ENCODE measurements at places on chromosomes 13 and 19. TPM values are rescaled to one million over a fixed set of nuclear protein-coding genes. Genes with fewer than 3 reads are reported as not detected.

GRCh38 chr13:65868884-65869283 lies 1361.3 kb downstream of the PCDH9 start:
- no peak for DNase-seq

GRCh38 chr19:41939861-41940730 lies 11.8 kb upstream of the ERFL start:
- peak; percentile 62 for DNase-seq

NLRP7 gene
- not detected for total RNA-seq

DNA sequence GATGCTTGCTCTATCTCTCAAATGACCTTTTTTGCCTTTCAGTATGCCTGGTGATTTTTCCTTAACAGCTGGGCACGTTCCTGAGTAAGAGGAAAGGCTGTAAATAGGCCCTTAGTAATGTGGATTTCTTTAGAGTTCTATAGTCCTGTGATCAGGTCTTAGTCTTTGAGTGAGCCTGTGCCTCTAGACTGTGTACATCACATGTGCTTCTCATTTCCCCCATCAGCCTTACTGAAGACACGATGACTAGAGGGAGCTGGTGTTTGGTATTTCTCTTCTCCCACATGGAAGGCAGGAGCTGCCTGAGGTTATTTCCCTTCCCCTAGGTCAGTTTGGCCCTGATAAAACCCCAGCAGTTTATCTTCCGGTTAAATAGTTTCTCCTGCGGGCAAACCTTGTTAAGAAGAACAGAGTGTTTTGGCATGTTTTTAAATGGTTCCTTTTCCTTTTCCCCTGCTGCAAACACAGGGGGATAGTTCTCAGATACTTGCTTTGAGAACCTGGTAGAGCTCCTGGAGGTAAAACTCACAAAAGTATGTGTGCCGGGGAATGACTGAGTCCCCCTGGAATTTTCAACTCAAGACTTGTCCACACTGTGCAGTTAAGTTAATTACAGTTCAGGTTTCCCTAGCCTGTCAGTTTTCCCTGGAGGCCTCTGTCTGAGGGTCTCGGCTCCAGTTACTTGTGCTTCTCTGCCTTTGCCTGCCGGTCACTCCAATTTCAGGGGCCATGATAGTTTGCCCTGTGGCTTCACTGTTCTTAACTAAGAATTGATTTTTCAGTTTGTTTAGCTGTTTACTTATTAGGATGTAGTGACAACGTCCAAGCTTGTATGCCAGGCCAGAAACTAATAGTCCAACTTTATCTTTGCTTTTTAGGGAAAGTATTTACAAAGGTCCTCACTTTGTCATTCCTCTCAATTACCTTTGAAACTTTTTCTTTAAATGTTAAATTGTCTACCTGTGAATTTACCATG lies 94.4 kb downstream of the URI1 start:
- DNase-seq, result no peak

GRCh38 chr13:38440666-38441065 lies 91.0 kb downstream of the UFM1 start:
- no peak for DNase-seq

DNA sequence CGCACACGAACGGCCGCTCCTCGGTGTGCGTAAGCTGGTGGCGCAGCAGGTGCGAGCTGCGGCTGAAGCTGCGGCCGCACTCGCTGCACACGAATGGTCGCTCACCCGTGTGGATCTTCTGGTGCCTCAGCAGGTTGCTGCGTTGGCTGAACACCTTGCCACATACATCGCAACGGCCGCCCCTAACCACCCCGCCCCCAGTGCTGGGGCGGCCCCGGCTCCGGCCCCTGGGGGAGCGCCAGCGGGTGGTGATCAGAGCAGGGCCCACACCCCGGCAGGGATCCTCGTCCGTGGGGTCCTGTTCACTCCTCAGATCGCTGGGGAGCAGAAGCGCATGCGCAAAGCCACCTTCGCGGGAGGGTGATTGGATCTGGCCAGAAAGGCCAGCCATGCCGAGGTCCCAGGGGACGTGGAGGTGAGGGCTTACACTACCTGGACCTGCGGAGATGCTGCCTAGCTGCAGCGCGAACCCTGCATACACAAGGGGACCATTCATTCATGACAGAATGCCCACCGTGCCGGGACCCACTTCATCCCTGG lies 4.7 kb upstream of the UBE2M start:
- DNase-seq, result no peak

FREM2 gene
- 21.3 TPM for total RNA-seq

DNA sequence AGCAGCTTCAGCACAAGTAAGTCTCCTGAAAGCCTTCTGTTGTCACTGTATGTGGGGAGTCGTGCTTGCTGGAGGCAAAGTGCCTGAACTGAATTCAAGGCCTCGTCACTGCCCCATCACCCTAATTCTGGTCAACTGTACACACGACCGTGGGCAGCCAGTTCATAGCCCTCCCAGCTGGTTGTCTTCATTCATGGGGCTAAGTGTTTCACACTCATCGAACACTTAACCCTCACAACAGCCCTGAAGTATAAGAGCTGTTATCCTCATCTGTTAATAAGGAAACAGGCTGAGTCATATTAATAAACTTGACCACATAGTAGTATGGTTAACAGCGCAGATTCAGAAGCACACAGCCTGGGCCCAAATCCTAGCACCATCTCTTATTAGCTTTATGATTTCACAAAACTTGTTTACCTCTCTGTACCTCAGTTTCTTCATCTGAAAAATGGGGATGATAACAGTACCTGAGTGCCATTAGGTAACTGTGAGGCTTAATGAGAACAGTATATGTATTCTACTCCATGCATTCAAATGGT lies 66.7 kb downstream of the CDADC1 start:
- DNase-seq, result no peak

DNA sequence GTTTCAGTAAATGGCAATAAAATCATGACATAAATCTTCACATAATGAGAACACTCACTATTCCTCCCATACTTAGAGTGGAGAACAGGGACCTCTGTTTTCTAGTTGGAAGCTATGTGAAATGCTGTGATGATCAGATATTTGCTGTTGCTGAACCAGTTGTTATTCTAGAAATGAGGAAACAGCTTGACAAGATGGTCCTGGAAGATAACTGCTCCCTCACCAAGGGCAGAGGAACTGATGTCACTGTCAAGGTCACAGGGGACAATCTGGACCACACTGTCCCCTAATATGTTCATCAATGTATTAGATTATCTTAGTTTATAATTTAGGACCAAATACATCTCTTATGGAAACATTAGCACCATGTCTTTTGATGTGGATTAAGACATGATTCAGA lies 1173.3 kb downstream of the PCDH17 start:
- no peak for DNase-seq

BLVRB gene
- total RNA-seq, result 24.4 TPM

GRCh38 chr19:4910594-4911281 lies 1.4 kb downstream of the UHRF1 start:
- DNase-seq, result peak; percentile 41

DNA sequence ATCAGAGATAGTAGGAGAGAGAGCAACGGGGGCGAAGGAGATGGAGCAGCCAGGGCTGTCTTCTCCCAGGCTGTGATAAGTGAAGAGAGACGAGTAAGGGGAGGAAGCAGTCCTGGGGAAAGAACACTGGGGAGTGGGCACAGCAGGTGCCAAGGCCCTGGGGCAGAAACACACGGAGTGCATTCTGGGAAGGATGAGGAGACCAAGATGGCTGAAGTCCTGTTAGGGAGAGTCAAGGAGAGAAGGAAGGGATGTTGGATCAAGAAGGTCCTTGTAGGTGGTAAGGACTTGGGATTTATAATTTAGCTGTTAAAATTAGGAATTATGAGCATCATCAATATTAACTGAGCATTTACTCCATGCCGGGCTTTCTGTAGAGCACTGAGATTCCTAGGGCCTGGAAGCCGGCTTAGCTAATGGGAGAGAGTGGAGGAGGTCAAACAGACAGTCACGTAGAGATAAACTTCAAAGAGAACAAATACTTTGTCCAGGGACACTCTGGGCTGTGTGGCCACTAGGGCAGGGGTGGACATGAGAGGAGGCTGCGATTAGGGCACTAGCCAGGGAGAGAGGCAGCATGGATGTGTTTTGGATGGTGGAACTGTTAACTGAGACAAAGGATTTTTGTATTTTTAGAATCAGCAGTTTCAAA lies 134.2 kb upstream of the PEG3 start:
- no peak for DNase-seq
